Naive thymus-derived CD8-positive, alpha-beta T cell (primary cell): ENCODE measurements at places on chromosomes 4 and X.

GRCh38 chrX:78213331-78213730, 73.9 kb upstream of the TAF9B start:
- DNase-seq: no peak

GRCh38 chrX:16772460-16772859, 13.8 kb upstream of the TXLNG start:
- no peak for DNase-seq

DNA sequence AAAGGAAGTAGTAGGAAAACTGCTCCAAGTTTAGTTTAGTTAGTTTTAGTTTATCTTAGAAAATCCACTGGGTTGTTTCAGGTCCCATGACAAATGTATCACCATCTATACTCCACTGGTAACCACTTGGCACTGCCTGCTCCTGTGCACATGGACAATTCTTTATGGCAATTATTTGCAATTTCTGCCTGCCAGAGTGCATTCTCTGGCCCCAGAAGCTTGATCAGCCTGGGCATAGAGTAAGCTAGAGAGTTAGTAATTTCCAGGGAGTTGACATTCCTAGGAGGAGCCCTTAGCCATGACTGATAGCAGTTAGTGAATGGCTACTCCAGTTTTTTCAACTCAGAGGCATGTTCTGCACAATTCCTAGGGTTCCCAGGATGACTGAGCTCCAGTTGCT, 203.2 kb upstream of the FGF13 start:
- DNase-seq: no peak

- no peak for DNase-seq
These were observed 333.5 kb downstream of the TENM3 start for GRCh38 chr4:182576601-182577289.

DNA sequence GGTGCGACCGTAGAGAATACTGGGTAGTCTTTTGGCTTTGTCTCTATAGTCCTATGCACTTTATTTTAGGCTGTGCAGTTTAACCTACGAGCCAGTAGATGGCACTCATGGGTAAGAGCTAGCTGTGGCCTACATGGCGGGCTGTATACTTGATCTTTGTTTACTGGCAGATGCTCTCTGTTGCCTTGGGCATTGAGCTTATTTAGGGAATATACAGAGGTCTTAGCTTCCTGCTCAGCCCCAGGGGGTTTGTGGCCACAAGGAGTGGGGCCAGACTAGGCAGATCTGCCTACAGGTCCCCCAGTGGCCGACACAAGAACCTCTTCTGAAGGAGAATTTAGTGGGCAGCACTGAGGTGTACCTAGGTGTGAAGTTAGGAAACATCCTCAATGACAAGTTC, 227.6 kb upstream of the HDX start:
- DNase-seq: no peak
